ENCODE measurements at places on chromosomes 6 and 20. TPM values are rescaled to one million over a fixed set of nuclear protein-coding genes. Genes with fewer than 3 reads are reported as not detected.

DNA sequence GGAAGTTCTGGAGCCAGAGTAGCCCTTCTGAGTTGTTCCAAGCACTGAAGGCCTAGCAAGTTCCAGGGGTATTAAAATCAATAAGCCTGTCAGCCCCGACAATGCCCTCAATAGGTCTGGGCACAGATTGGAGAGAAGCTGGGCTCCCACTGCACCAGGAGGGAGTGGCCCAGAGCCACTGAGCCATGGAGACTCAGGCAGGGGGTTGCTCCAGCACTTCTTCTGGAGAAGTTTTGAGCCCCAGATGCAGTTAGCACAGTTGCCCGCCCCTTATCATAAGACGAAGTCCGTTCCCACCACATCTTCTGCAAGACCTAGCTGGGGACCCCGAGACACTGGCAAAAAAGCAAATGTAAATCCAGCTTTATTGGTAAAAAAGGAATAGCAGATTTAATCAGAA is 13.0 kb downstream of the DEFB132 start:
- no peak for DNase-seq
- peaks cover 2% of the 10 kb centered on the region for H3K27me3 ChIP-seq
- no peaks in the 10 kb centered on the region for H3K36me3 ChIP-seq
- H3K27ac ChIP-seq = no peak overlapping the region
- peaks cover 9% of the 10 kb centered on the region for H3K4me1 ChIP-seq
- no peak overlapping the region for H3K4me3 ChIP-seq

- no peak for DNase-seq
- no peaks in the 10 kb centered on the region for H3K36me3 ChIP-seq
- H3K27ac ChIP-seq = no peak overlapping the region
- H3K4me3 ChIP-seq = no peak overlapping the region
- peaks cover 44% of the 10 kb centered on the region for H3K27me3 ChIP-seq
- H3K4me1 ChIP-seq = no peaks in the 10 kb centered on the region
These were observed 91.7 kb upstream of the NFATC2 start for GRCh38 chr20:51634257-51634656.

DNA sequence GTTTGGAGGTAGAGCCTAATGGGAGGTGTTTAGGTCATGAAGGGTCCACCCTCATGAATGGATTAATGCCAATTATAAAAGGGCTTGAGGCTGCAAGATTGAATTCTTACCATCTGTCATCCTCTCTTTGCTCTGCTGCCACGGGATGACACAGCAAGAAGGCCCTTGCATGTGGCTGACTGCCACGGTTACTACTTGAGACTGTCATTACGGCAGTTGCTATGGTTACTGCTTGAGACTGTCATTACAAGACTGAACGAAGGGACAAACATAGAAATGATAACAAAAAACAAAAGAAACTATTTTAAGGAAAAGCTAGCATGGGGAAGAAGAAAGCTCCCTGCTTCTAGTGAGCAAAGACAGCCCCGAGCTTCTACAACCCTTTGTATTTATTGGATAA is 715.0 kb downstream of the TFAP2A start:
- no peak overlapping the region for H3K27ac ChIP-seq
- no peaks in the 10 kb centered on the region for H3K4me1 ChIP-seq
- H3K4me3 ChIP-seq = no peak overlapping the region
- no peaks in the 10 kb centered on the region for H3K27me3 ChIP-seq

DNA sequence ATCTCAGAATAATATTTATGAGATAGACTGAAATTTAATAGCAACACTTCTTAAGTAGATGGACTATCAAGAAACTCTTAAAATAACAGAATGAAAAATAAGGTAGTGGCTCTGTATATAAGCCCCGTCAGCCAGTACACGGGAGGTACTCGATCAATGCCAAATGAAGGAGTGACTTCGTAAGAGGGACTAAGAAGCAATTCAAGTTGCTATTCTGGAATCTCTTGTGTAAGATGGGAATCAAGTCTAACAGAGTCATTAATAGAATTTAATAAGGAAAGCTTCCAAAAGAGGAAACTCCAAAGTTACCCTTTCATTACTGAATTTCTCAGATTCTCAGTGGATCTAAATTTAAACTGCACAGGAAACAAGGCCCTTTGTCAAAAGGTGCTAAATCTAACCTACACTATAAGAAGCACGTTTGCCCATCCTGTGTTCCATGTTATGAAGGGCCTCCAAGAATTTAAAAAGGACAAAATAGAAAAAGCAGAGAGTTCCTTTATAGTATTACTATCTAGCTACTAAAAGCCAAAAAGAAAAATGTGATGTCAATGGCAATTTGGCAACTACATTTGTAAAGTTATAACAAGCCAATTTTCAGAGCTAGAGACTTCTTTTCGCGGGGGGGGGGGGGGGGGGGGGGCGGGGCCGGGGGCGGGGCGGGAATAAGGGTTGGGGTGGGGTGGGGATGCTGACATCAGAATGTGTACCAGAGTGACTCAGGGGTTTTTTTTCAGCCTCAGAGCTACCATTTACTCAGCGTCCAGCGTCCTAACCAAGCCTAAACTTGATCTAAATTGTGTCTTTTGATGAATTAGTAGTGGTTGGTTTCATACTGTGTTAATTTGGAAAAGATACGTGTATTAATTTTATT is 200.6 kb downstream of the GMPR start:
- H3K36me3 ChIP-seq = peaks cover 3% of the 10 kb centered on the region
- H3K4me1 ChIP-seq = peaks cover 9% of the 10 kb centered on the region
- no peaks in the 10 kb centered on the region for H3K27me3 ChIP-seq
- DNase-seq = no peak
- H3K27ac ChIP-seq = no peak overlapping the region

GRCh38 chr6:134061440-134061839 is 9.0 kb upstream of the SLC2A12 start:
- no peaks in the 10 kb centered on the region for H3K27me3 ChIP-seq
- no peak overlapping the region for H3K27ac ChIP-seq
- no peak overlapping the region for H3K4me3 ChIP-seq
- H3K4me1 ChIP-seq = peaks cover 2% of the 10 kb centered on the region

DNA sequence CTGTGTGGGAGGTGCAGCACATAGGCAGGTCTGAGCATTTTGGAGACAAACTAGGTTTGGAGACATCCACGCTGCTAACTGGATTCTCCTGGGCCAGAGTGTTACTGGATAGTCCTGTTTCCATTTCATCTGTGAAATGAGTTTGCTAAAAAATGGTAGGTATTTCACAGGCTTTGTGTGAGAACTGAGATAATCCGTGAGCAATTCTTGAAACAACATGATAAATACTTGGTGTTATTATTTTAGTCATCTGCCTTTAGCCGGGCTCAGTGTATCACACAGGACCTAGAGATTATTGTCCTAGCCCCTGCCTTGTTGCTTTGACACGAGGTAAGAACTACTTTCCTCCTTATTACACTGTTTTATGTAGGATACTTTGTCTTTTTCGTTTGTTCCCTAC is 63.0 kb downstream of the PRR18 start:
- H3K27ac ChIP-seq = no peak overlapping the region
- peaks cover 4% of the 10 kb centered on the region for H3K27me3 ChIP-seq
- no peak for DNase-seq
- H3K36me3 ChIP-seq = no peaks in the 10 kb centered on the region
- H3K4me1 ChIP-seq = peaks cover 15% of the 10 kb centered on the region

DNA sequence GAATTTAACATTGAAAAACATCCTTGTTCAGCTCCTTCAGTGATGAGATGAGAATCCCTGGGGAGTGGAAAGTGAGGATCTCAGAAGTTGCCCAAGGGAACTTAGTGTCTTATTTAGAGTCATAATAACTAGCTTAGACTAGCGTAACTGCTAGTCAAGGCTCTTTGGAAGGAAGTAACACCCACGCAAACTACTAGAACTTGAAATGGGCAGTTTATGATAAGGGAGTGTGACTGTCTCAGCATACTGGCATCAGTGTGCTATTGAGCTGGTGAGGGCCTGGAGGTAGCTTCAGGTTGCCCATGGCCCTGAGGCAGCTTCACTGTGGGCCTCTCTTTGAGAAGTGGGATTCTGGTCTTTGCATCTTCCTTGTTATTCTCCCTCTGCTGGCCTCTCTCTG is 40.1 kb downstream of the SLX4IP start:
- no peaks in the 10 kb centered on the region for H3K27me3 ChIP-seq
- H3K36me3 ChIP-seq = peaks cover 4% of the 10 kb centered on the region
- H3K4me3 ChIP-seq = no peak overlapping the region
- no peak for DNase-seq
- peak overlapping the region; percentile 5 for H3K27ac ChIP-seq

- no peak overlapping the region for H3K4me3 ChIP-seq
- no peak overlapping the region for H3K27ac ChIP-seq
- no peaks in the 10 kb centered on the region for H3K4me1 ChIP-seq
These were observed 86.9 kb upstream of the TRAF3IP2 start for GRCh38 chr6:111692327-111693164.

GRCh38 chr20:51700809-51701285 is 67.3 kb downstream of the ATP9A start:
- no peaks in the 10 kb centered on the region for H3K36me3 ChIP-seq
- no peak overlapping the region for H3K4me3 ChIP-seq
- H3K27me3 ChIP-seq = peaks cover 6% of the 10 kb centered on the region

DNA sequence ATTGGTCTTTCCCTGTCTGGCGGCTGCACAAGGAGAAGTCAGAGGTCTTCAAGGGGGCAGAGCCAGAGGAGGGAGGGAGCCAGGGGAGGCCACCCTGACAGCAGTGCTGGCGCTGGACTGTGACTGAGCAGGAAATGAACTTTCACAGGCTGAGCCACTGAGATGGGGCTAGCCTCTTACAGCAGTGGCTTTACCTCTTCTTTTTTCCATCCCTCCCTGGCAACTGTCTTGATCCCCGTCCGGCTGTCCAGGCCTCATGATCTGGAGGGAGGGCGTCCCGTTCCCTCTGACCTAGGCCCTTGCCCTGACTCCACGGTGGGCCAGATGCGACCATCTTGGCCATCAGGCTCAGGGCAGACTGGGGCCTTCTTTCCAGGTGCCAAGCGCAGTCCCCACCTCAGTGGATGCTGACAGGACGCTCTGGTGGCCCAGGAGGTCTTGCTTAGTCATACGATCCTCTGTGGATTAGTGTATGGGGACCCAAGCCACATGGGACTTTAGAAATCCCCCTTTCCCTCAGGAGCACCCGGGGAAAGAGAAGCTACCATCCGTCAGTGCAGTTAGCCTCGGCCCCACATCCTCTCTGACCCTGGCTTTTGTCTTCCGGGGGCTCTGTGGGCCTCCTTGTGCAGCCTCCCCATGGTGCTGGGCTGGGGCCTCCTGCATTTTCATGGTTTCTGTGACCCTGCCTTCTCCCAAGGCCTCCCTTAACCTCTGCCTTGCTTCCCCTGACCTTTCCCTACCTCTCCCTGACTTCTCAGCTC is 57.4 kb upstream of the CCDC167 start:
- H3K27ac ChIP-seq = peak overlapping the region; percentile 77
- H3K4me3 ChIP-seq = peak overlapping the region; percentile 44
- peaks cover 92% of the 10 kb centered on the region for H3K4me1 ChIP-seq
- no peak for DNase-seq
- H3K27me3 ChIP-seq = no peaks in the 10 kb centered on the region

- peak; percentile 82 for DNase-seq
- no peaks in the 10 kb centered on the region for H3K27me3 ChIP-seq
- H3K4me1 ChIP-seq = peaks cover 43% of the 10 kb centered on the region
- H3K27ac ChIP-seq = peak overlapping the region; percentile 98
- peak overlapping the region; percentile 80 for H3K4me3 ChIP-seq
- no peaks in the 10 kb centered on the region for H3K36me3 ChIP-seq
These were observed 18.6 kb upstream of the SLCO4A1 start for GRCh38 chr20:62623488-62624324.

DNA sequence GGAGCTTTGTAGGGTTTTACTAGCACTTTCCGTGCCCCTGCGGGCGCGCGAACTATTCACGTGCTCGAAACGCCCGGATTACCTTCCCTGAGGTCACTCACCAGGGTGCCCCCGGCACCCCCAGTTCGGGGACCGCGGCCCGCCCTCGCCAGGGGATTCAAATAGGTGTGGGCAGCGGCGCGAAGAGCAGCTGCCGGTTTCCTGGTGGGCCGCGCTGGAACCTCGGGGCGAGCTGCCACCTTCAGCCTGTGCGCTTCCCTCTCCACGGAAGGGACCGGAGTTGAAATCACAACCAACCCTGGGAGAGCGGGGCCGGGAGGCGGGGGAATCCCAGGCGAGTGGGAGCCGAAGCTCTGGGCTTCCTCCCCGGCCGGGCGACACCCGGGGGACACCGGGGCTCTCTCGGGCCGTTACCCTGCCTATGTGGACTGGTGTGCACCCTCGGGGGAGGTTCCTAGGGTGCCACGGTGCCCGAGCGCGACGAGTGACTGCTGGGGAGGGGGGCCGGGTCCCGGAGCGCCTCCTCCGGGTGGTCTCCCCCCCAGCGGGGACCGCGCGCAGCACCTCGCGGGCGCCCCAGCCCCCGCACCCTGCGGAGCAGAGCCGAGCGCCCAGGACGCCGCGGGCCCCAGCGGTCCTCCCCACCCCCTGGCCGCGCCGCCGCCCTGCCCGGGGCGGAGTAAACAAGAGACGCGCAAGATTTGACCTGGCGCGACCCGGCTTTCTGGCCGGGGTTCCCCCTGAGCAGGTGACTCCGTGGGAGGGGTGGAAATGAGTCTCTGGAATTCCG is 2.1 kb upstream of the HIVEP2 start:
- peak; percentile 79 for DNase-seq
- no peaks in the 10 kb centered on the region for H3K27me3 ChIP-seq
- peak overlapping the region; percentile 97 for H3K27ac ChIP-seq
- H3K4me1 ChIP-seq = peaks cover 39% of the 10 kb centered on the region
- peaks cover 9% of the 10 kb centered on the region for H3K36me3 ChIP-seq

- H3K4me1 ChIP-seq = peaks cover 7% of the 10 kb centered on the region
- peaks cover 2% of the 10 kb centered on the region for H3K36me3 ChIP-seq
- DNase-seq = no peak
- no peak overlapping the region for H3K27ac ChIP-seq
- H3K27me3 ChIP-seq = no peaks in the 10 kb centered on the region
- H3K4me3 ChIP-seq = no peak overlapping the region
These were observed 150.8 kb downstream of the AHI1 start for GRCh38 chr6:135346747-135347146.

- no peak overlapping the region for H3K4me3 ChIP-seq
- no peaks in the 10 kb centered on the region for H3K4me1 ChIP-seq
- no peaks in the 10 kb centered on the region for H3K36me3 ChIP-seq
- H3K27ac ChIP-seq = no peak overlapping the region
These were observed 53.0 kb downstream of the ALDH8A1 start for GRCh38 chr6:134896910-134897309.

PHACTR3 gene
- not detected for total RNA-seq

MROH8 gene
- total RNA-seq = 5.9 TPM

CDH4 gene
- not detected for total RNA-seq

KCNS1 gene
- total RNA-seq = not detected

MED23 gene
- 51.0 TPM for total RNA-seq
